Stimulated activated CD8-positive, alpha-beta memory T cell treated with anti-CD3 and anti-CD28 coated beads, Interleukin-15, amount 100 ng/mL, for 1 hour (primary cell): ENCODE measurements at places on chromosomes 6 and 20.

- DNase-seq = no peak
These were observed 7.2 kb downstream of the PNLDC1 start for GRCh38 chr6:159807150-159807858.

- DNase-seq = no peak
These were observed 100.9 kb upstream of the NFATC2 start for GRCh38 chr20:51643390-51643789.

DNA sequence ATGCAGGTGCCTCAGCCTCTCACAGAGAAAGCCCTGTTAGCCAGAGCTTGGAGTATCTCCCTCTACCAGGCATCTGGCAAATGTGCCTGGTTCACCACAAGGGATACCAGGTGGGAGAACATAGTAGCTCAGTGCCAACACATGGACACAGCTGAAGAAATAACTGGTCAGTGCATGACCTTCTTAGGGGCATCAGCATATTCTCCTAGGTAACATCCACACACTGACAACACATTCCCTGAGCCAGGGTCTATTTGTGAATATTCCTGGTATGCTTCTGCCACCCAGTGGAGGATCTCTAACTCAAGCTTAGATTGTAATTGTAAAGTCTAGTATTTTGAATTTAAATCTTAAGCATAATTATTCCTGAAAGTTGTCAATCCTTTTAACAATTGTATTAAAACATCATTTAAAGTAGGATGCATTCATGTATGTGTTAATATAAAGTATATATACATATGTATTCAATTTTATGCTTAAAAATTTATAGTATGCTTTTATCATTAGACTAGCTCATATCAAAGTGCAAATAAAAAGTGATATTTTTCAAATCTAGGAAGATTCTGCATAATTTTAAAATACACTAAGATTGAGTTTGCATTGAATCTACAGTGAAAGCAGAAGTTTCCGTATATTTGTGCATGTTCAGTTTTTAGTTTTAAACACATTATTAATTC is 45.3 kb upstream of the COL21A1 start:
- no peak for DNase-seq

DNA sequence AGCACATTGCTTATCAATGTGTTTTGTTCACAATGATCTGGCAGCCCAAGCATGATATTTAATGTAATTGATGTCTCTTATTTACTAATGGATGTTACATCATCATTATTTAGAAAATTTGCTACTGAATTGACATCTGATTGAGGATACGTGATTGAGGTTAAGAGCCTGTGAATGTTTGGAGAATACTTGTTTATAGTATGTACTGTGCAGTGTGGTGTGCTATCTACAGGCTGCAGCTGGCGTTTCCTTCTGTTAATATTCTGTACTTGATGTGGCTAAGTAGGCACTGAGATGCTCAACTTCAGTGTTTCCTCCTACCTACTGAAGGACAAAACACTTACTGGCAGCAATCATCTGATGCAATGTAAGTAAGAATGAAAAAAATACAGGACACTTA is 709.6 kb upstream of the FLRT3 start:
- no peak for DNase-seq

GRCh38 chr20:611047-611842 is 1.1 kb upstream of the TCF15 start:
- no peak for DNase-seq

DNA sequence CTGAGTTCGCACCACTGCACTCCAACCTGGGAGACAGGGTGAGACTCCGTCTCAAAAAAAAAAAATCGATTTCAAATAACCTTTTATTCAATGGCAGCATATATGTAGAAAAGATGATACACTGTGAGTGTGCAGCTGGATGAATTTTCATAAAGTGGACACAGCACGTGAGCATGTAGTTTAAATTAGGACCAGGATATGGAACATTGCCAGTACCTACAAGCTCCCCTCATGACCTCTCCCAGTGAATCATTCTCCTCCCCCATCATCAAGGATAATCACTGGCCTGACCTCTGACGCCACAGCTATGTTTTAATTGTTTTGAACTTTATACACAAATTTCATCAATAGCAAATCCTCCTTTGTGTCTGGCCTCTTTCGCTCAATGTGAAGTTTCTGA is 53.8 kb upstream of the HDAC2 start:
- no peak for DNase-seq

- DNase-seq = no peak
These were observed 152.4 kb upstream of the PTPN1 start for GRCh38 chr20:50357783-50358161.

DNA sequence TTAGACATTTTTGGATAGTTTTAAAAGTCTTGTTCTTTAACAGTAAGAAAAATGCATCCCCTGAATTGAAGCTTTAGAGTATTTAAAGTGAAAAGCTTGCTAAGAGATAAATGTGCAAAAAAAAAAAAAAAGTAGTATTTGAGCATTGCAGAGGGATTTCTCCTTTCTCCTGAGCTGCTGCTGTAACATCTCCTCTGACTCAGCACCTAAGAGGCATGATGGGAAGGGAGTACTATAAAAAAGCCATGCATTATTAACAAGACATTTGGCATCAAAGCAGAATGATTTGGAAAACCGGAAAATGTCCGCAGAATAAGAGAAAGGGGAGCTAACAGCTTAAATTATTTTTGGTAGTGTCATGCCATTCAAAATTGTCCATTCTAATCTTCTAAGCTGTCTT is 27.9 kb downstream of the B4GALT5 start:
- DNase-seq = no peak

- DNase-seq = peak; percentile 8
These were observed 1.7 kb downstream of the LOC128125822 start for GRCh38 chr6:63573899-63574553.

DNA sequence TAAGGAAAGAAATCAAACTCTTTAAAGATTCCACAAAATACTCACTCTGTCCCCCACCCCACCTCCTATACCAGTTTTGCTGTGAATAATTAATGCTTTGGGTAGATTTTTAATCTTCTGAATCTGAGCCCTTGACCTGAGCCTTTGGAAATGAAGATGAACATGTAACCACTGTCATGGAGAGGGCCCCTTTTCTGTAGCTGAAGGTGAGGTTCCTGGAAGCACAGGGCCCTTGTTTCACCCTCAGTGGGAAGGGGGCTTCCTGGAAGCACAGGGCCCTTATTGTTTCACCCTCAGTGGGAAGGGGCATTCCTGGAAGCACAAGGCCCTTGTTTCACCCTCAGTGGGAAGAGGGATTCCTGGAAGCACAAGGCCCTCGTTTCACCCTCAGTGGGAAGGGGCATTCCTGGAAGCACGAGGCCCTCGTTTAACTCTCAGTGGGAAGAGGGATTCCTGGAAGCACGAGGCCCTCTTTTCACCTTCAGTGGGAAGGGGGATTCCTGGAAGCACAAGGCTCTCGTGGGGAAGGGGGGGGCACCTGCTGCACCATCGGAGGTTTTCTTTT is 75.7 kb downstream of the DACT2 start:
- DNase-seq = no peak

DNA sequence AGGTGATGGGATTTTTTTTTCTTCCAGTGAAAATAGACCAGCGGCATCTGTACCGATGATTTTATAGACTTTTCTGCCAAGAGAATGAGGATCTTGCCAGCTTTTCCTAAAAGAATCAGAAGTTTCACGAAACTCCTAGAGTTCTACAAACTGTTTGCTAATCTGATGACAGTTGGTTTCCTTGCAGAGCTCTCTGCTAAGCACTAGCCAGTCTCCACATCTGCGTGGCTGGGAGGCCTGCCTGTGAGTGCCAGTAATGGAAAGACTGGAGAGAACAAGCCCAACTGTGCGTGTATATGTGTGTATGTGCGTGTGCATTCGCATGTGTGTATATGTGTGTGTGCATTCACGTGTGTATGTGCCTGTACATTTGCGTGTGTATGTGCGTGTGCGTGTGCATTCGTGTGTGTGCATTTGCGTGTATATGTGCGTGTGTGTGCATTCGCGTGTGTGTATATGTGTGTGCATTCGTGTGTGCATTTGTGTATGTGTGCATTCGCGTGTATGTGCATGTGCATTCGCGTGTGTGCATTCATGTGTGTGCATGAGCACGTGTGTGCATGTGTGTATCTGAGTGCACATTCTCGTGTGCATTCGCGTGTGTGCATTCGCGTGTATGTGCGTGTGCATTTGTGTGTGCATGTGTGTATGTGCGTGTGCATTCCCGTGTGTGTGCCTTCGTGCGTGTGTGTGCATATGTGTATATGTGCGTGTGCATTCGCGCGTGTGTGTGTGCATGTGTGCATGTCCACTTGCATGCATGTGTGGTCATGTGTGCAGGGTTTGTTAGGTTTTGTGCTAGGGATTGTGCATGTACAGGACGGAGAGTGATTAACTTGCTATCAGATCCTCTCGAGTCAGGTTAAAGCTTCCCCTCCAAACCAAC is 379.4 kb downstream of the TAF4 start:
- DNase-seq = no peak

GRCh38 chr20:21340991-21341697 is 38.0 kb downstream of the XRN2 start:
- no peak for DNase-seq

DNA sequence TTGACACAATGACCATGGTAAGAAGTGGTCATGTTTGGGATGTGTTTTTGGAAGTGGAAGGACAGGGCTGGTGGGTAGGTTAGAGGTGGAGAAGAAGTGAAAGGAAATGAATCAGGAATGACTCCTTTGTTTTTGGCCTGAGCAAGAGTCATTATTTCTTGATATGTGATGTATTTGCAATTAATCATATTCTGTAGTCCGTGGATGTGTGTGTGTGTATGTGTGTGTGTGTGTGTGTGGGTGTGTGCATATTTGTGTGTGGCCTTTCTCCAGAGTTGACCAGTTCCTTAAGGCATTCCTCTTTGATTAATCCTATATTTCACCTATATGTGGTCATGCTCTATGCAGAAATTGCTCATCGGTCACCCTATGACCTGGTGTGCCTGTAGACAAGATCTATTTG is 130.7 kb downstream of the UTRN start:
- no peak for DNase-seq

DNA sequence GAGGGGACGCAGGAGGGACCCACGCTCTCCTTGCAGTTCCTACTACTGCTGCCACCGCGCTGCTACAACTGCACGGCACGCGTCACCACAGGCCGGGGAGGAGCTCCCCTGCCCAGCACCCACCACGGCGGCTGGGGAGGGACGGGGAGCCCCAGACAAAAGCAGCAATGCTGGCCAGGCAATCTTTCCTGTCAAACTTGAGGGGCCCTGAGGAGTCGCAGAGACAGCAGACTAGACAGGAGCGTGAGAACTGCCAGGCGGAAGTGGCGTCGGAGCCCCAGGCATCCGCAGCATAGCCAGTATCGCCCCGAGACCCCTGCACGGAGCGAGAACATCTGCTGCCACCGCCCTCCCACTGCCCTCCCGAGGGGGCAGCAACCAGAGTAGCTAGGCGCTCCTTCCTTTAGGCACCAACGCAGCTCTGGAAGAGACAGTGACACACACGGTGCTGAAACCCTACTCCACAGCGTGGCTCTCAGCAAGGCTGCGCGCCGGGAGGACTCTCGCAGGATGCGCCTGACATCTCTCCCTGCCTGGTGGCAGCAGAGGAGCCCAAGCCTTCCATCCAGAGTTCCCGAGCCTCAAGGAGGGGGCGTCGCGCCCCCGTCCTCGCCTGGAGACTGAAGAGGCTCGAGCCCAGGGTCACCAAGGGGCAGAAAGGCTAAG is 2.2 kb downstream of the TAF4 start:
- DNase-seq = no peak

DNA sequence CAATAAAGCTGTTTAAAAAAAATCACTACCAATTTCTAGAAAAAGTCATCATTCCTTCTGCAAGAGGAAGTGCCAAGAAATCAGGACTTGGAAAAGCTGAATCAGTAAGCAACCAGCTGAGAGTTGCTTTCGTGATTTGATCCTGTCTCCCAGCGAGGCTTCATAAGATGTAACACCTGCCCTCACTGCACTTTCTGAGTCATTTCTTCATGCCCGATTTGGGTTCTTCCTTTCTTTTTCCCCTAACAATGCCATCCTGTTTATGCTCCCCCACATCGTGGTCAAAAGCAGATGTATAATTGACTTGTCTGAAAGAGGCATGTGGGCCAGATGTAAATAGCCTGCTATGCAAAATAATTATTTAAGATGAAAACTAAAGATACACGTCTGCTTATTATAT is 52.1 kb downstream of the RIPOR2 start:
- DNase-seq = no peak

GRCh38 chr6:75206576-75207342 is 906 bp upstream of the COL12A1 start:
- no peak for DNase-seq

DNA sequence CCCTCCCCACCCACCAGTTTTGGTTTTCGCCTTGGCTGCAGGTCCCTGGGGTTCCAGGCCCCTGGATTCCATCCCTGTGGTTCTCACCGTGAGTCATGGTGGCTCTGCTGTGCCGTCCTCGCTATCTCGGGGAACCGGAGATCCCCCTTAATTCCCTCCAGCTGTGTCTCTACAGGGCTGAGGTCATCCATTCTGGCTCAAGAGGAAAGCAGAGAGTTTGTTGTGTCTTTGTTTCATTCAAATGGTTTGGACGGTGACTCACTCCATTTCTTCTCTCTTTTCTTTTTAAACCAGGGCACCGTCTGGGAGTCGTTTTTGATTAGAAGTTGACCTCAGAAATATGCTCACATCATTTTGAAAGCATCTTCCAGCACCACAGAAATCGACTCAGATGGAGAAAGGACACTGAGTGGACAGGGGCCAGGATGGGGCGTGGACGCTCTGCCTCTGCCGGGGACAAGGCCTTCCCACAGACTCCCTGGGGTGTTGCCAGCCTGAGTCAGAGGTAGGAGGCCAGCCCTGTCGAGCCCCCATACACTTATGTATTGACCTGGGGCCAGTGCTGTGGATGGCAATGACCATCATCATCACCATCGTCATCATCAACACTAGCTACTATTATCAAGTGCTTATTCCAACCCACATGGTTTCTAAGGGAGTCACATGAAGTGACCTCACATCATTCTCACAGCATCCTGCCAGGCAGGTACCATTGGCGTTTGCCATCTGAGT is 176.2 kb downstream of the NFATC2 start:
- DNase-seq = no peak

DNA sequence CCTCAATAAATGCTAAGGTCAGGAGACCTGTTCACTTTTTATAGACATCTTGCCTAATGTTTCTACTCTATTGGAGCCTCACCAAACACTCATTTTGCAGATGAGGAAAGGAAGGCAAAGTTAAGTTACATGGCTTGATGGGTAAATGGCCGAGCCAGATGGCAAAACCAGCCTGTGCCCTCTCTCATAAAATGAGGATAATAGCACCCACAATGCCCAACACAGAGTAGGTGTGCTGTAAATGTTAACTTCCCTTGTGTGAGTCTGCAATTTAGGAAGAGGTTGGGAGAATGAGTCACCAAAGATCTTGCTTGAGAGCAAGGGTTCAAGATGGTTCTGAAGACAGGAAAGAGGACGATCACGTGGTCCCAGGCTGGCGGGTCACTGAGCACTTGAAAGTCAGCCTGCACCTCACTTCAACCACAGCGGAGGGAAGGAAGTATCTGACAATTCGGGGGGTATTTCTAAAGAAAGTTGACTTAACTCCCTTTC is 3.3 kb downstream of the KCNK5 start:
- no peak for DNase-seq

GRCh38 chr6:34916348-34916967 is 27.4 kb downstream of the ANKS1A start:
- no peak for DNase-seq

GRCh38 chr6:90442366-90442765 is 144.5 kb downstream of the MAP3K7 start:
- DNase-seq = no peak
